Activated naive CD8-positive, alpha-beta T cell treated with anti-CD3 and anti-CD28 coated beads, Interleukin-2, amount 10 ng/mL, durations not matched to agents 7 days and 5 days (primary cell): ENCODE measurements at places on chromosomes 1 and 21. TPM values are rescaled to one million over a fixed set of nuclear protein-coding genes. Genes with fewer than 3 reads are reported as not detected.

- DNase-seq: no peak
These were observed 26.4 kb downstream of the KCNA10 start for GRCh38 chr1:110492573-110492972.

DNA sequence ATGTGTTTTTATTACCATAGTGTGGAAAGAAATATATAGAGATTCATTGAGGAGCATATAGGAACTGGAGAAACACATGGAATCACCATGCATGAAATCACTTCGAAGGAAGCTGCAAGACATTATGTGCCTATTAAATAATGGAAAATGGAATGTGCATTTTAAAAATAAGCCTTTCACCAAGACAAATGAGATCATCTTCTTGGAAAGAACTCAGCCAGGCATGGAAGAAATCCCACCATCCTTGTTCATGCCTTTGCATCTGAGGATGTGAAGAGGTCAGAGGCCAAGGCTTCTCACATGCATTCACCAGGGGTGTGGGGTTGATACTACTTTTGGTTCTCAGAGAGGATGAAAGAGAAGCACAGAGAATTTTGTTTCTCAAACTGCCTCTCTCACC lies 50.0 kb downstream of the C1orf198 start:
- no peak for DNase-seq

GRCh38 chr1:205519541-205520131 lies 15.2 kb downstream of the CDK18 start:
- no peak for DNase-seq

- DNase-seq: no peak
These were observed 327.9 kb upstream of the BEND5 start for GRCh38 chr1:49104575-49104974.

OLFML3 gene
- 0.64 TPM for total RNA-seq

DNA sequence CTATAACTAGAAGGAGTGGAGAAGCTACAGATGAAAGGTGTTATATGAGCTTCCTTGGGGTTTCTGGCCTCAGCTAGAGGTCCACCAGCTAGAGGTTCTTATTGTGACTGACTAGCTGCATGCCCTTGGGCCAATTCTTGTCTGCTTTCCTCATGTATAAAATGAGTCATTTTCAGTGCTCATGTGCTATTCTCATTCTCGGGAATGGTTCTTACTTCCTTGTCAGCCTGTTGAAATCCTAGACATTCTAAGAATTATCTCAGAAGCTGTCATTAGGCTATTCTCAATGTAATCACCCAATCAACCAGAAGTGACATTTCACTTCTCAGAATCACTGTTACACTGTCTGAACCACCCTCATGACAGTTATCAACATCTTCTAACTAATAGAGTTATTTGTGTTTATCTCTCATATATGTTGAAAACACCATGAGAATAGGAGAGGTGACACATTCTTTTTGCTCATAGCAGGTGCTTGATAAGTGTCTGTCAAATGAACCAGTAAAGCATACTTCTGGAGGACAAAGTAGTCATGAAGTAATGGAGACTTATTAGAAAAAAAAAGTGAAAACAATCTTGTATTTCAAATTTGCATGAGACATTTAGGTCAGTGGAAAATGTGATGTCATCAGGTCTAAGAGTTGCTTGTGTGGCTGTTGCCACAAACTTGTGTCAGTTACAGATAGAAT lies 122.8 kb upstream of the IVNS1ABP start:
- peak; percentile 45 for DNase-seq

- peak; percentile 4 for DNase-seq
These were observed 59.3 kb downstream of the SLC37A1 start for GRCh38 chr21:42572906-42573495.

DNA sequence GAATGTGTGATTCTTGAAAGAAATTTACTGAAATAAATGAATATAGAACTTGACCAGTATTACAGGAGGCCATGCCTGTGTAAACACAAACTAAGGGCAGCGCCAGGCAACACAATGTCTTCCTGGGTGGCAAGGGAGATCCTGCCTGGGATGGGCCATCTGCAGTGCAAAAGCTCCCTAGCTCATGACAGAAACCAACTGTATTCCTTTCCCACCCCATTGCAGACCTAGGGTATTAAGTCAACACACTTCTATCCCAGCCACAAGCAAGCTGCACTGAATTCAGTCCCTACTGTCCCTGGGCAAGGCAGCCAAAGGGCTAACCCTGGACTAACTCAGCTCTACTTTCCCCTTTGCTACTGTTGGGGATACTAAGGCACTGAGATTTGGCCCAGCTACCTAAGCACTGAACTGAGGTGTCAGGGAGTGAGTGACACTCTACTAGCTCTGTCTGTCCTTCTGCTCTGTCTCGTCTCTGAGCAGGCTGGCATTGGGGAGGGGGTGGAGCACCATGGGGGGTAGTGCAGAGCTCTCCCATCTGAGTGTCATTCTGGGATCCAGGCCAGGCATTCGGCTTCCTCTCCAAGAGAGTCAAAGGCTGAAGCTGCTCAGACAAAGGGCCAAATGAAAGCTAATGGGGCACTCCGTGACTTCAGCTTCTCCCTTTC lies 2.5 kb downstream of the INKA2 start:
- no peak for DNase-seq

- DNase-seq: no peak
These were observed 198.8 kb downstream of the COL24A1 start for GRCh38 chr1:85957760-85958159.

TNNT2 gene
- not detected for total RNA-seq

- DNase-seq: no peak
These were observed 56.7 kb downstream of the AKT3 start for GRCh38 chr1:243793298-243793697.

DNA sequence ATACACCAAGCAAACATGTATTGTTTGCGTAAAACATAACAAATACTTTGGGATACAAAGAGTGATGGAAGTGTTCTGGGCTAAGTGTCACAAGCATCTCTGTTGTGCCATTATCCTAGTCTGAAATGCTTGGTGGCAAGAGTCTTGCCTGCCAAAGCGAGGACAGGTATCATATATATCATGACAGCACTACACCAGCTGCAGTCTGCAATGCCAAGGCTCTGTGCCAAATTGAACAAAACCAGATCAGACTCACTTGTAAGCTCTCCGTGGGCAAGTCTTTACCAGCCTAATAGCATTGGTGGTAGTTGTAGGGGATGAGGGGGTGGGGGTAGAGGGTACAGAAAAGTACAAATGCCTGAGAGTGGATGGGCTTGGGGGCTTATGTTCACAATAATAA lies 119.2 kb downstream of the RWDD3 start:
- DNase-seq: no peak

TNFSF4 gene
- total RNA-seq: 4.0 TPM
